IMR-90 (cell line): ENCODE measurements at places on chromosomes 16 and 17.

GRCh38 chr16:27687605-27688004, 137.7 kb downstream of the KATNIP start:
- DNase-seq = no peak

DNA sequence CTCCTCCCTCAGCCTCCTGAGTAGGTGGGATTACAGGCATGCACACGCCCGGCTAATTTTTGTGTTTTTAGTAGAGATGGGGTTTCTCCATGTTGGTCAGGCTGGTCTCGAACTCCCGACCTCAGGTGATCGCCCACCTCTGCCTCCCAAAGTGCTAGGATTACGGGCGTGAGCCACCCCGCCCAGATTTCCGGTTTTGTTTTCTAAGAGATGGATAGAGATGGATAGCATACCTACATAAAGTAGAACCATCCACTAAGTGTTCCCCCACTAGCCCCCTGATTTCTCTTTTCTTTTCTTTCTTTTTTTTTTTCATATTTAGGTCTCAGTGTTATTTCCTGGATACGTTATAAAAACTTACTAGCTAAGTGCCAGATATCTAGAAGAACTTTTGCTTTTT, 2.0 kb downstream of the WSB1 start:
- no peak for DNase-seq

DNA sequence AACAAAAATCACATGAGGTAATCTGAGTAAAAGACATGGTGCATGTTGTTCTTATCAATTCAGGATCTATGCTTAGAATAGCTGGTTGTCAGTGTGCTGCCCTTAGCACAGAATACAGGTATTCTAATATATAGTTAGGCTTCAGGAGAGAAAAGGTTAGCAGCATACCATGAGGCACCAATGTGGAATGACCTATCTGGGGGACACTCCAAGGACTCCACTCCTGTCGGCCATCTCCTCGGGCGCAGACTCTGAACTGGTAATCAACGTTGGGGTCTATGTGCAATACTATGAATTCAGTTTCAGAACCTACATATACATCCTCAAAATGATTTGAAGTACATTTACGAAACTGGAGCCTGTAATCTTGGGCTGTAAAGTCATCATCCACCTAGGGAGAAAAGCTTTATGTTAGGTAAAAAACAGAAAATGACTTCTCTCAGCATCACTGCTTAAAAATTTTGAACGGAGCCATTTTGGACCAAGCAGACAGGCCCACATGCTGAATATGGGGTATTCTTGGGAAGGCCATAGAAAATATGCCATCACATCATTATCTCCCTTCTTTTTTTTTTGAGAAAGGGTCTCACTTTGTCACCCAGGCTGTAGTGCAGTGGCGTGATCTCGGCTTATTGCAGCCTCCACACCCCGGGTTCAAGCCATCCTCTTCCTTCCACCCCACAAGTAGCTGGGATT, 31.1 kb downstream of the CRLF3 start:
- DNase-seq = no peak

GRCh38 chr17:79174905-79175856, 100.6 kb downstream of the ENGASE start:
- DNase-seq = no peak

- DNase-seq = peak; percentile 28
Measured at GRCh38 chr17:21239680-21240368, 13.4 kb downstream of the NATD1 start.

- no peak for DNase-seq
Measured at GRCh38 chr16:64696866-64697265, 425.0 kb downstream of the CDH11 start.

GRCh38 chr17:11645426-11645825, 47.2 kb downstream of the DNAH9 start:
- DNase-seq = no peak

DNA sequence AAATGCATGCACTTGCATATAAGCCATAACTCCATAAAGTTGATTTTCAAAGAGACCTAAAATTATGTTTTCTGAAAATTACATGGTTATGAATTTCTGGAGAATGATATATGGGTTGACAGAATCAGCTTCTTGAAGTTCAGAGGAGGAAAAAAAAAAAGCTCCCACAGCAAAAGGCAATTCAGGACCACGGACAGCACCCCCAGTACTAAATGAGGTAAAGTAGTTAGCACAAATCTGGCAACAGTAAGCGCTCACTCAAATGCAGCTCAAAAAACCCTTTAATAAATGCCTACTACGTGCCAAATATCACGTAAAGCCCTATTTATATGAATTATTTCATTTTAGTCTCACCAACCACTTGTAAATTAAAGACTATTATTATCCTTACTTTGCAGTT, 135.2 kb downstream of the SHISA9 start:
- DNase-seq = peak; percentile 11

GRCh38 chr17:3960764-3961163, 3.5 kb downstream of the ATP2A3 start:
- DNase-seq = peak; percentile 55

GRCh38 chr16:22327446-22327775, 30.2 kb downstream of the POLR3E start:
- no peak for DNase-seq
